Fibroblast of upper back skin (primary cell): ENCODE measurements at places on chromosomes 7 and 10.

- no peak for DNase-seq
Observed at GRCh38 chr7:45617166-45617565, 43.0 kb downstream of the ADCY1 start.

DNA sequence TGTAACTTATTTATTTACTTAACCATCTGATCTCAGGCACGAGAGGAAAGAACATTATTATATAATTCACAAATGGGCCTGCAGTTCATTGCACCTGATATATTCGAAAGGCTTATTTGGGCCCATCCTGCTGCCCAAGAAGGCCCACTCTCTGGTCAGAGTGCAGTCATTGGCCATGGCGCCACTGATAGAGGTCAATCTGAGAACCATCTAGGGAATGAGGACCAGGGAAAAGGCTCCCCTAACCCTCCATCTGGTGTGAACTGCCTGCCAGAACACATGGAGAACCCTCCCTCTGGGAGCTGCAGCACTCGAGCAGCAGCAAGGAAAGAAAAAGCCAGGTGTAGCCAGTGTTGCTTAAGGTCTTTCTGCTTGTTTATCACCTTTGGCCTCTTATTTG lies 136.6 kb downstream of the REEP3 start:
- DNase-seq = no peak

GRCh38 chr10:28623483-28623882 lies 53.8 kb upstream of the BAMBI start:
- DNase-seq = no peak

GRCh38 chr10:21172930-21173801 lies 276.1 kb upstream of the NEBL start:
- DNase-seq = no peak

GRCh38 chr7:93006480-93007095 lies 111.2 kb downstream of the SAMD9 start:
- DNase-seq = no peak

- no peak for DNase-seq
Observed at GRCh38 chr7:92336662-92337340, 91.0 kb downstream of the ANKIB1 start.

DNA sequence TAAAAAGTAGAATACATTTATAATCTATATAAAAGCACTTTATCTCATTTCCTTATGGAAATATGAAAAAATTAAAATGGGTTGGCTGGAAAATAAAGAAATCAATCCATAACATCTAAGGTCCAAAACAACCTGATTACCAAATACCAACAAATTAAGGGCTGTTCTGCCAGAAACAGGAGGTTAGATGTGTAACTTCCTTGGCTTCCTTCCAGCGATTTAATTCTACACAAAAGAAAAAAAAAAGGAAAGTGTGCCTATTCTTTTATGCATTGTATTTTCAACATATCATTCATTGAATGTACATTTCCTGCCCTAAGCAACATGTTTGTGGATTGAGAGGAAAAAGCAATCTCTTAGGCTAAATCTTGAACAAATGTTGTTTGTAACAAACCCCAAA lies 36.2 kb upstream of the USP6NL start:
- DNase-seq = no peak

DNA sequence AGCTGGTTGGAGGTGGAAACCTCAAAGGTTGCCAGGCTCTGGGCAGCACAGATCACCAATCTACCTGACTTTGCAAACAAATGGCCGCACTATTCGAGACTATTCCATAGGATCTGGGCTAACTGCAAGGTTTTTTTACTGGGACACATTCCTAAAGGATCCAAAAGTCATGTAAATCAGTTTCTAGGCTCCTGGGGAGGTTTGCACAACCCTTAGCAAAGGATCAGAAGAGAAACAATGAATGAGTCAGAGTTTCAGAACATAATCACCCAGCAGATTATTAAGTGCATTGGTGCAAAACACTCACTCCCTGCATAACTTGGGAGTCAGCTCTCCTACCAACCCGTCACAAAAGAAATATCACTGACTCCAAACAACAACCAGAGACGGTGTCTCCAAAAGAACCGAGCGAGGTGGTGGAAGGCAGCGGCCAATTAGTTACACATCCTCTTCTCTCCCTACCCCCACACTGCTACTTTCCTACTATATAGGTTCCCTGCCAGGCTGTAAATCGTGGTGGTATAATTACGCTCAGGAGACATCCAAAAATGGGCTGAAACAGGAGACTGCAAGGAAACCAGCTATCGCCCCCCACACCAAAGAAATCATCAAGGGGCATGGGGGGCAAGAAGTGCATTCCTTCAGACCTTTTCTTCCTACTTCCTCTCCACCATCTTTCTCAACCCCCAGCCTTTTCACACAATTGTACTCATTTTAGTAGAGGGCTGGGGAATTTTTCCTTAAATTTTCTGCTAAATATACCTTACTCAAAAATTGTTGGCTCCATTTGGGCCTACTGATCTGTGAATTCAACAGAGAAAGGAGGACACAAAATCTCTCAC lies 3.2 kb downstream of the UBE2H start:
- peak; percentile 82 for DNase-seq

- no peak for DNase-seq
Observed at GRCh38 chr7:40709062-40709964, 574.5 kb downstream of the SUGCT start.

- no peak for DNase-seq
Observed at GRCh38 chr10:117374506-117375359, 507 bp downstream of the PDZD8 start.

- DNase-seq = no peak
Observed at GRCh38 chr7:44074349-44074695, 8.0 kb downstream of the POLM start.

DNA sequence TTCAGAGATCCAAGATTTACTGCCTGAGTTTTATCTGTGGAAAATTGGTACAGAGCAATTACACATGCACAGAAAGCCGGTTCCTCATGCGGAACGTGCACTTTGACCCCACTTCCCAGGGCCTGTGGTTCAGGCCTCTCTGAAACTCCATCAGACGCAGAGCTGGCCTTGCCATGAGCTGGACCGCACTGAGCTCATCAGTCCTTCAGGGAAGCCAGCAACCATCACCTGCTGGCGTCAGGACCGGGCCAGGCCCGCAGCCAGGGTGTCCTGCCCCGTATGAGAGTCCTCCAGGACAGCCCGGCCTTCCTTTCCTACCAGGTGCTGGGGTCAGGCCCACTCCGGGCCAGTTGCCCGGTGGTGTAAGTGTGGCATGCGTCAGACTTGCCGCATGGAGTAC lies 446.5 kb upstream of the FOXK1 start:
- no peak for DNase-seq

- no peak for DNase-seq
Observed at GRCh38 chr7:18656362-18656761, 160.8 kb downstream of the HDAC9 start.

- peak; percentile 59 for DNase-seq
Observed at GRCh38 chr10:129958148-129958628, 5.9 kb downstream of the EBF3 start.

DNA sequence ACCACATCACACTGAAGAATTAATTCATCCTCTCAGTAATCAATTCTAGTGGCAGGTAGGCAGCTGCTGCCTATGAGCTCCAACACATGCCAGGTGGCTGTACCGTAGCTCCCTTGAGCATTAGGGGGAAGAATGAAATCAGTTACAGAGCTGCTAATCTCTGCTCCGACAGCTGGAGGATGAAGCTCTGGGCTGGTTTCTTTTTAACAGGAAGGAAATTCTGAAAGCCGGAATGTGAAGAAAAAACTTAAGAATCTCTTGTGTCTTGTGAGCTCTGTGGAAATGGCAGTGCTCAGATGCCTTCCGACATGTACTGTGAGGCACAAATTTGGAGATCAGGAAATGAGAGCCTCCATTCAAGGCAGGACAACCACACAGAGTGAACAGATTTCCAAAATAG lies 2.8 kb upstream of the AHCYL2 start:
- no peak for DNase-seq

- no peak for DNase-seq
Observed at GRCh38 chr10:78464856-78465267, 431.2 kb downstream of the RPS24 start.

GRCh38 chr7:129252128-129252527 lies 27.3 kb downstream of the AHCYL2 start:
- DNase-seq = no peak

DNA sequence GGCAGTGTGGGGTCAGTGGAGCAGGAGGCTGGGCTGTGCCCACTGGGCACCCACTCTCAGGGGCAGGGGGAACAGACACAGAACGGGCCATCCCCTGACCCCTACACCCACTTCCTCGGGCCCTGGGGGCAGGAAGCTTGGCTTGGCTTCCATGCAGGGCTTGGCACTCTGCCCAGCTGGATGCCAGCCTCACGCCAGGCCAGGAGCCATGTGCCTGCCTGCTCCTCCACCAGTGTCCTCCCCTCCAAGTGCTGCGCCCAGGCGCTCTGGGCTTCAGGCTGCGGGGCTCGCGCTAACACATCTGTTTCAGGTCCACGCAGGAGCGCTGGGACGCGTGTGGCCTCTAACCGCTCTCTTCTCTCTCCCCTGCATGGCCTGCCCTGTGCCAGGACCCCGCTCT lies 12.7 kb downstream of the LDB3 start:
- no peak for DNase-seq

GRCh38 chr7:13948019-13948801 lies 41.3 kb downstream of the ETV1 start:
- no peak for DNase-seq

DNA sequence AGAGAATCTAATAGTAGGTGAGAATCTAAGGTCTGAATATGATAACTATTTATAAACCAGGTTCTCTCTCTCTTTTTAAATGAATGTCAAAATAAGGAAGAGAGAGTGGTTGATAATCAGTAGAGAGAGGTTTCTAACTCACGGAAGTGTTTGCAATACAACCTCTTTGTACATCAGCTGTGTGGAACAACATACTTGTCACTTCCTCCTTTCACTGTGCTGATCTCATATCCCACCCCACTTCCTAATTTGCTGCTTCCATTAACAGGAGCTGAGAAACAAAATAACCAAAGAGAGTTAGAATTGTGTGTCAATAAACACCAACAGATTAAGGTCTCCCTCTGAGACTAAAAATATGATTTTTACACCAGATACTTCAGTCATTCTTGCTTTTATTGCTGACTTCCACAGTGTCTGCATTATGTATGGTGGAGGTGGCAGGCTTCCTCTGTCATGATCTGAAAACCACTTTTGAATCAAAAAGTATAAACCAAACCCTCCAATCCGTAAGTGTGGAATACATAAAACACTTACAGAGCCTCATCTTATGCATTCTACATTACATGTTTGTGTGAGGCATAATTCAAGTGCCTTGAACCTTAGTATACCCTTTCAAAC lies 25.0 kb downstream of the CACUL1 start:
- DNase-seq = no peak

DNA sequence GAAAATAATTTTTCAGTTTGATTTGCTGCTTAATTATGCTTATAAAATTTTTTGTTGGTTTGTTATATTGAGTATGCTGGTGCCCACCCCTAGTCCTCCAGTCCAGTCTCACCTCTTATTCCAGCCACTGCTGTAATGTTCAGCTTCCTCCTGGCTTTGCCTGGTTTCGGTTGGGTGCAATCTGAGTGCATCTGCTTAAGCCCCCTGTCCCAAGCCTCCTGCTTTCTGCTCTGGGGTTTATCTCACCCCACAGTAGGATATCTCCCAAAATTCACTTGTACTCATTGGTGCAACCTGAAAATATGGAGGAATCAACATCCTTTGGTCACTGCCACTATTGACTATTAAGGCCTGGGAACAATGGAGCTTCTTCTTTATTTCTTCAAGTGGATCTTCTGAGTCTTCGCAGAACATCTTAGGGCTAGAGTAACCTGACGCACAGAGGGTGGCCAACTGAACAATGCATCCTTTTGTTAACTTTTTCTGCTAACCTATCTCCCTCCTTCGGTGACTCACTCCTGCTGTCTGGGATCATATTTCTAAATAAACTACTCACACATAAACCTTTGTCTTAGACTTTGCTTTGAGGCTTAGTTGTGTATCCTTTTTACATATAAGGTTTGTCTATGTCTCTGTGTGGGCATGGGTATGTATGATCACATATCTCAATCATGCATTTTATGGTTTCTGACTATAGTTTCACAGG lies 19.1 kb upstream of the SOSTDC1 start:
- DNase-seq = peak; percentile 14

GRCh38 chr10:48271047-48271730 lies 3.3 kb downstream of the FRMPD2 start:
- DNase-seq = no peak

- DNase-seq = no peak
Observed at GRCh38 chr7:50303335-50304128, 984 bp upstream of the IKZF1 start.

GRCh38 chr7:927031-927671 lies 27.3 kb downstream of the ADAP1 start:
- no peak for DNase-seq

DNA sequence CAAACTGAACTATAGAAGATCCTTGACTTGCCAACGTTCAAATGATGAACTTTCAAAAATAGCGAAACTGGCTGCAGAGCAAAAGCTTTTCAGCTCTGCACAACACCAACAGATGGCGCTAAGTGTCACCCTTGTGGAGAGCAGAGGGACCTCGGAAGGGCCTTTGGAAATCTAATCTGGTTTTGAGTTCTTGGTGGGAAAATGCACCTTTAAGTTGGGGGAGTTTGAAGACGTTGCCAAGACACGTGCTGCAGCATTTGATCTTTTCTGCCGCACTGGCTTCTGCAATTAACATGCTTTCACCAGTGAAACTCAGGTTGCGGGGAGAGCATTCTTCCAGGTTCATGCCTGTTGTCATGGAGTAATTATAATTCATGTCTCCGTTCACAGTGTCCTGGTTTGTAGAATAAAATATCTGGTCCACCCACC lies 26.3 kb upstream of the WDR11 start:
- DNase-seq = peak; percentile 4

GRCh38 chr10:60989400-60989876 lies 45.5 kb upstream of the RHOBTB1 start:
- DNase-seq = no peak

- DNase-seq = peak; percentile 63
Observed at GRCh38 chr7:121305109-121305508, 23.7 kb upstream of the WNT16 start.

- DNase-seq = no peak
Observed at GRCh38 chr10:125850766-125851731, 27.7 kb downstream of the BCCIP start.

- no peak for DNase-seq
Observed at GRCh38 chr7:54591404-54592386, 49.5 kb downstream of the VSTM2A start.

DNA sequence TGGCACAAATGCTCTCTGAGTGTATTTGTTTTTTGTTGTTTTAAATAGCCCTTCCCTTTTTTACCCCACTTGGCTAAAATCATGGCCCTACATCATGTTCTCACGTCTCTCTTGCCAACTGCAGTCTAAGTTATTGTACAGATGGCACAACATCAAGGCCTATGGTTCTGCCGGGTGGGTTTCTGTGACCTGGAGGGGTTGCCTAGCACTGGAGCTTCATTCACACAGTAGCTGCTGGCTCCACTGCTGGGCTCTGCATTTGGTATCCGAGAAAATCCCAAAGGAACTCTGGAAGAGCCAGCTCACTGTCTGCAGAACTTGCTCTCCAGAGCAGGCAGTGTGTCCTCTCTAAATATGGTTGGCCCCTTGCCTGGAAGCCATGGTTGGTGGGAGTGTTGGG lies 120.6 kb downstream of the LRRC4 start:
- DNase-seq = no peak

GRCh38 chr7:81074406-81074805 lies 155.6 kb upstream of the SEMA3C start:
- DNase-seq = no peak
